ACHN (cell line): ENCODE measurements at places on chromosomes 2 and 18.

DNA sequence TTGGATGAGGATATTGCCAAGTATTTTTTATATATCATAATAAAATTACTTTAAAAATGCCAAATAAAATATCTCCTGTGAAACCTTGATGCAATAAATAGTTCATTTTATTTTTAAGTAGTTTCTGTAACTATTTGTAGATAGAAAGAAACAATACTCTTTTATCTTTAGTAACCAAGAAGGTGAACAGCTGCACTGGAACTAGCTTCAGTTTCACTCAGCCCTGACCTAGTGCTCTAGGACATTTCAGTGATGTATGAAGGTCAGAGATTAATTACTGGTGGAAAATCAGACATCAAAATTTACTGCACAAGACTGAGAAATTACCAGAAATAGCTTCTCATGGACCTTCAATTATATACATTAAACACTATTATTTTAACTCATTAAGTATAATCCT lies 1305.0 kb downstream of the CNTNAP5 start:
- no peak for DNase-seq

DNA sequence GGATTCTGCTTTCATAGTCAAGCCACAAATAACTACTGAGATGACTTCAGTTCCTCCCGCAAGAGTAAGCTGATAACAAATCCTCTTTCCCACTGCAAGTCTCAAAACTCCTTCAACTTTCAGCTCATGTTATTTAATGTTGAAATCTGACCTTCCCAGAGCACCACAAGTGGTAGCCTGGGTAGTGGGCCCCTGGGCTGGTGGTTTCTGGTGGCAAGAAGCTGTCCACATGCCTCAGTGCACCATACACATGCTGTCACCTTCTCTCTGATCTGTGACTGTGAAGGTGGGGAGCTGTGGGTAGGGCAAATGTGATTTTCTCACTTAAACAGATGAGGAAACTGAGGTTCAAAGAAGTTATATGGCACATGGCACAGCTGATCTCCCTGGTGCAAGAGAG lies 246.1 kb upstream of the EPAS1 start:
- DNase-seq: no peak

DNA sequence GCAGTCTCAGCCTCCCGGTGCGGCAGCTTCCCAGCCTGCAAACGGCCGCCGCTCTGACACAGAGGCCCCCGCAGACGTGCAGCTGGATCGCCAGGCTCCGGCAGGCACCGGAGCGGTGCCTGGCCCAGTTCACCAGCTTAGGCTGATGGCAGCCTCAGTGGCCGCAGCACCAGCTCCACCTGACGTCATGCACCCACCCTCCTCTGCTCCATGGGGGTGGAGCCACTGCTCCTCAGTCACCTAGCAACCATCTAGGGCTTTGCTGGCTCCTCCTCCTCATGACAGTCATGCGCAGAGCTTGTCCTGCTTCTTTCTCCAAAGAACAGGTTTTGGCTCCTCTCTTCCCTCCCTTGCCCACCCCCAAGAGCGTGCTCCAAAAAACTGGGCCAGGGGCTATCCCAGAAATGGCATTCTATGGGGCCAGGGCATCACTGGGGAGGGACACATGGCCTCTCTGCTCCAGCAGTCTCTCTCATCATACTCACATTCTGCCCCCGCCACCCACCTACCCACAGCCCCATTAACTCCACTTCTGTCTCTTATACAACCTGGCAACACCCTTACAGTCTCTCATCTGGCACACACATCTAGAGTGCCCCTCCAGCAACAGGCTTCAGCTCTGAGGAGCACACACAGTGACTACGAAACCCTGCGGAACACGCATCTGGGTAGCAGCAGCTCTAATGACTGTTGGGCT lies 5.5 kb downstream of the DCTN1 start:
- DNase-seq: no peak

DNA sequence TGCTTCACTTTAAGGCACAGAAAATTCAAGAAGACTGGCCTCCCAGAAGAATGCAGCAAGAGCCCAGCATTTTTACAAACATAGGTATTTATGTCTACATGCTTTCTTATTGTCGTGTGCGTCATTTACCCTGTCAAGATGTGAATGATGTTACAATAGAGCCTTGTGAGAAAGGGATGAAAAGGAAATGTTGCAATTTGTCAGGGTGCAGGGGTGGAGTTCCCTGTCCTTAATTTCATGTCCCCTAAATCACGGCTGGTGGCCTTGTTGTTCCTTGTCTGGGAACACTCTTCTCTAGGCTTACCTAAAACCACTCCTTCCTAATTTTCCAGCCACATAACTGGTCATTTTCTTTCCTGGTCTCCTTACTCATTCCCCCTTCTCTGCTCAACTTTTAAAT lies 194.2 kb downstream of the TXNL1 start:
- DNase-seq: no peak

GRCh38 chr2:10385501-10385900 lies 62.6 kb downstream of the ODC1 start:
- no peak for DNase-seq

DNA sequence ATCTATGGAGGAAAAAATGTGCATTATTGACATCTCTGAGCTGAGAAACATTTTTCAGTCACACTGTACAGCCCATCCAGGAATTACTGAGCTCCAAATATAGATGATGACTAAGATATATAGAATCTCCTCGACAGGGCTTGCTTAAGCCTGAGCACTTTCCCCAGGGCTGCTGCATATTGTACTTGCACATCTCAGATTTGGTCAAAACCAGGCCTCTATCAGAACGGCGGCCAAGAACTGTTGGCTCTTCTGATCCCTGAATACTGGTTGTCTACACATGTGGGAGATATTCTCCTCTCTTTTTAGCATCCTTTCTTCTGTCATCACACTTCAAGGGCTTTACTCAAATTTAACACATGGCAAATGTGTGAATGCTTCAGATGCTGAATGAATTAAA lies 201.5 kb upstream of the SLC35G4 start:
- DNase-seq: no peak

- no peak for DNase-seq
Observed at GRCh38 chr2:183604065-183604464, 479.8 kb downstream of the NUP35 start.

- peak; percentile 43 for DNase-seq
Observed at GRCh38 chr18:34809451-34810072, 99.5 kb downstream of the DTNA start.

GRCh38 chr2:109218792-109219126 lies 89.8 kb downstream of the SH3RF3 start:
- DNase-seq: no peak

DNA sequence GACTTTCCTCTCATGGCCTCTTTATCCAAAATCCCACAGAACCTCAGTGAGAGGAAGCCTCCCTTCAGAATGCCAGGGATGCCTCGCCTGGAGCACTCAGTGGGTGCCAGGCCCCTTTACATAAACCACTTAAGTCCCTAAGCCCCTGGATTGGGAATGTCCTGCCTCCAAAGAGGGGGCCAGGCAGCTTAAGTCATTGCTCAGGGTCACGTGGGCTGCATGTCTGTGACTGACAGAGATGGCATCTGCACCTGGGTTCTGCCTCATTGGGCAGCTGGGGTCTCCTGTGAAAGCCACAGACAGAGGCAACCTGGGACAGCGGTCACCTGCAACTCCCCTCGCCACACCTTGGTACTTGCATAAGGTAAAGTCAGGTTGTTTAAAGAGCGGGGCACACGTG lies 93.5 kb downstream of the MYT1L start:
- DNase-seq: no peak

GRCh38 chr2:9463698-9464034 lies 10.7 kb upstream of the IAH1 start:
- DNase-seq: no peak

- peak; percentile 54 for DNase-seq
Observed at GRCh38 chr18:22559414-22560274, 141.9 kb upstream of the CTAGE1 start.

GRCh38 chr2:6909431-6910385 lies 7.5 kb upstream of the RNF144A start:
- no peak for DNase-seq
